ENCODE measurements at places on chromosomes 16 and 17. TPM values are rescaled to one million over a fixed set of nuclear protein-coding genes. Genes with fewer than 3 reads are reported as not detected.

SCN4A gene
- 0.17 TPM for total RNA-seq

DNAH3 gene
- total RNA-seq: not detected

SLC52A1 gene
- 0.82 TPM for total RNA-seq

CD300C gene
- 0.52 TPM for total RNA-seq

MVD gene
- total RNA-seq: 65.3 TPM

DNA sequence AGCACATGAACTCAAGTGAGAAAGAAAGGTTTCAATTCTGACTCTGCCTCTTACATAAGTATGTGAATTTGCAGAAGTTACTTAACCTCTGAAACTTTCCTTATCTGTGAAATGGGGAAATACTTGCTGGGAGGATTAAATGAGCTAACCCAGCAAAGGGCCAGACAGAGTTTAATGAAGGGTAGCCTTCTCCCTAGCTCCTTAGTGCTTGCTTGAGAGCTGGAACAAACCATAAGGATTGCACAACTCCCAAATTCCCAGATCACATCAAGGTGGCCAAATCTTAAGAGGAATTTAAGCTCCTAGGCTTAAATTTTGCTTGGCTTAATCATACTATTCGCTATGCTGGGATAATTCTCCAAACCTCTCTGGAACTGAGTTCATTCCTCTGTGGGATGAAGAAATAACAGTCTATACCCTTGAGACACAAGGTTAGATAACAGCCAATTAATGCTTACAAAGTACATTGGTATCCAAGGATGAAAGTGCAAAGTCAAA lies 11.8 kb upstream of the WSB1 start:
- no peak overlapping the region for H3K4me3 ChIP-seq
- no peak for DNase-seq
- H3K27ac ChIP-seq: no peak overlapping the region
- H3K27me3 ChIP-seq: peaks cover 8% of the 10 kb centered on the region

- no peak for DNase-seq
- no peak overlapping the region for H3K27ac ChIP-seq
- peaks cover 51% of the 10 kb centered on the region for H3K36me3 ChIP-seq
Measured at GRCh38 chr16:50705436-50706110, 12.2 kb downstream of the NOD2 start.

DNA sequence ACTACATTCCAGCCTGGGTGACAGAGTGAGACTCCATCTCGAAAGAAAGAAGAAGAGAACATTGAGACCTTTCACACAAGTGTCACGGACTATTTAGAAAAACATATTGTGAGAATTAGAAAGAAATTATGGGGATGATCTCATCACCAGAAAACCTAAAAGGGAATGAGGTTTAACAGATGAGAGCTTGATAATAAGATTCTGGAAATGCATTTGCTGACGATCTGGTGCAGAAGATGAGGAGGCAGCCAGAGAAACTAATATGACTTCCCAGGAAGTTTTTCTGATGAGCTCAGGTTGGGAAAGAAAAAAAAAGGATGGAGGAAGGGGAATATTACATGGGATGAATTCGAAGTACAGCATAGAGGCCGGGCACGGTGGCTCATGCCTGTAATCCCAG lies 10.8 kb upstream of the APOH start:
- no peak for DNase-seq
- no peak overlapping the region for H3K4me3 ChIP-seq
- peaks cover 5% of the 10 kb centered on the region for H3K4me1 ChIP-seq
- H3K27me3 ChIP-seq: no peaks in the 10 kb centered on the region
- no peak overlapping the region for H3K27ac ChIP-seq

DNA sequence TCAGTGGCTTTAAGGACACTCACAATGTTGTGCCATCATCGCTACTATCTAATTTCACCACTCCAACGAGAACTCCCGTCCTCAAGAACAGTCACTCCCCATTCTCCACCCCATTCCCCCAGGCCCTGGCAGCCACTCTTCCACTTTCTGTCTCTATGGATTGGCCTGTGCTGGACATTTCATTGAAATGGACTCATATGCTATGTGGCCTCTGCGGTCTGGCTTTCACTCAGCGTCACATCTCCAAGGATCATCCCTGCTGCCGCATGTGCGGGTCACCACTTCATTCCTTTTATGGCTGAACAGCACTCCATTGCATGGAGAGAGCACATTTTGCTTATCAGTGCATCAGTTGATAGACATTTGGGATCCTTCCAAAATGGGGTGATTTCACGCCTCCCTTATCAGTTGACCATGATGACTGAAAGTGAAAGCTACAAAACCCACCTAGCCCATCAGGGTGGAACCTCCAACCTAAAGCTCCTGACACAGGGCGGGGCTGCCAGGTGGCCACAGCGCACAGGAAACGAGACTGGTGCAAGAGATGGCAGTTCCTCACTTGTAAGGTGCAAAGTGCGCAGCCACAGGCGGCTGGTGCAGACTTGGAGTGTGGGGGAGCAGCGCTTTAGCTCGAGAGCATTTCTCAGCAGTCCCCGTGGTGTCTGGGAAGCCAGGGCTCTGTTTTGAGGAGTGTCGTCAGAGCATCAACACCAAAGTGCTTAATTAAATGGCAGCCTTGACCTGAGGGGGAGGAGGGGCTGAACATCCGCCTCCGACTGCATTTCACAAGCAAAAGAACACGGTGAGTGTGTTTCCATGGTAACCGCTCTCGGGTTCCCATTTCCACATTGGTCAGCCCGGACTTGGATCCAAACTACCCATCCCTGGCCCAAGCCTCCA lies 23.8 kb downstream of the COTL1 start:
- peaks cover 79% of the 10 kb centered on the region for H3K4me1 ChIP-seq
- peak; percentile 86 for DNase-seq
- H3K36me3 ChIP-seq: peaks cover 77% of the 10 kb centered on the region
- peak overlapping the region; percentile 78 for H3K4me3 ChIP-seq

- no peaks in the 10 kb centered on the region for H3K4me1 ChIP-seq
- no peak overlapping the region for H3K4me3 ChIP-seq
- H3K27me3 ChIP-seq: peaks cover 25% of the 10 kb centered on the region
- H3K36me3 ChIP-seq: no peaks in the 10 kb centered on the region
- H3K27ac ChIP-seq: no peak overlapping the region
Measured at GRCh38 chr17:5707482-5707881, 123.2 kb upstream of the NLRP1 start.

GRCh38 chr17:32277284-32277683 lies 11.7 kb downstream of the RHBDL3 start:
- no peak for DNase-seq
- H3K27me3 ChIP-seq: peaks cover 10% of the 10 kb centered on the region
- no peaks in the 10 kb centered on the region for H3K4me1 ChIP-seq
- H3K27ac ChIP-seq: no peak overlapping the region
- H3K4me3 ChIP-seq: no peak overlapping the region
- H3K36me3 ChIP-seq: no peaks in the 10 kb centered on the region

DNA sequence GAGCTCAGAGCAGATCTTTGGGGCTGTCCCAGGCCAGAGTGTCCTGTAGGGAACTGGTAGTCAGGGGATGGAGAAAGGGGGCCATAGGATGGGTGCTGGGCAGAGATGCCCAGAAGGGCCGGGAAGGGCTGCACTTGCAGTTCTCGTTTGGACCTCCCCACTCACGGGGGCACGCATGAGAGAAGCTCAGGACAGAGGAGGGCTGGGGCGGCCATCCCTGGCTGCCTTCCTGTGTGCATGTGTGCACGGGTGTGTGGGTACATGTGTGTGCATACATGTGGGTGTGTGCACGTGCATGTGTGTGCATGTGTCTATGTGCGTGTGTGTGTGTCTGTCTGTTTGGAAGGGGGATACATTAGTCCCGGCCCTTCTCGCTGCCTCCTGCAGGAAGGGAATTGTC lies 73.3 kb downstream of the COG7 start:
- H3K36me3 ChIP-seq: no peaks in the 10 kb centered on the region
- DNase-seq: no peak
- H3K27me3 ChIP-seq: no peaks in the 10 kb centered on the region
- H3K4me1 ChIP-seq: no peaks in the 10 kb centered on the region
- H3K4me3 ChIP-seq: no peak overlapping the region
- H3K27ac ChIP-seq: no peak overlapping the region

GRCh38 chr17:74780443-74781238 lies 4.5 kb upstream of the NAT9 start:
- H3K4me3 ChIP-seq: peak overlapping the region; percentile 57
- no peaks in the 10 kb centered on the region for H3K27me3 ChIP-seq
- peaks cover 83% of the 10 kb centered on the region for H3K4me1 ChIP-seq
- peak overlapping the region; percentile 94 for H3K27ac ChIP-seq

DNA sequence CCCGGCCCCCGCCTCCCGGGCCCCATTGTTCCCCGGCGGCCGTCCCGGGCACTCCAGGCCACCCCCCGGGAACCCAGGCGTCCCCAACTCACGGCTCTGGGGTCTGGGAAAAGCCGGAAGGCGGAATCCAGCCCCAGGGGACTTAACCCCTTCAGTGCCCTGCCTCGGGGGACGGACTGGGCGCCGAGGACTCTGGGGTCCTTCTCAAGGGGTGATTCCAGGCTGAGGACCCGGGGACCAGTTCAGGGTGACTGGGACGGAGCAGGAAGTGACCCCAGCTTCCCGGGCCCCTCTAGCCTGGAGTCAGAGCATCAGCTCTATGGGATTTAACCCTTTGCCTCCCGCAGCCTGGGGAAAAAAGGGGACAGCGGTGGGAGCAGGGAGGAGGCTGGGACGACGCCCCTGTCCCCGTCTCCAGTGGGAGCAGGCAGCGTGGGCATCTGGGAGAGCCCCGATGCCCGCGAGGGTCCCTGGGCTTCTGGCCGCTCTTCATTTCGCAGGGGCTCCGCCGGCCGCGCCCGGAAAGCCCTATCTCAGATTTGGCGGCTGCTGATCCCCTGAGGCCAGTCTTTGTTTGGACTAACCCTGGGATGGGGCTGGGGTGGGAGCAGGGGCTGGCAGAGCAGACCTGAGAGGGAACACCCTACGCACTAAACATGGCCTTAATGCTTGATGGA lies at the start of gene ZNF629:
TSS of gene ZNF629 (minus strand) at position 270 of the 677 bp plus-strand sequence. CDS start 2,723 bp downstream, outside the sequence.
- DNase-seq: no peak
- peaks cover 11% of the 10 kb centered on the region for H3K4me1 ChIP-seq
- peak within 1 kb of the TSS; percentile 73 for H3K4me3 ChIP-seq
- H3K27me3 ChIP-seq: peaks cover 28% of the 10 kb centered on the region

- no peak overlapping the region for H3K4me3 ChIP-seq
- H3K27me3 ChIP-seq: no peaks in the 10 kb centered on the region
- peaks cover 64% of the 10 kb centered on the region for H3K36me3 ChIP-seq
- DNase-seq: no peak
- peaks cover 73% of the 10 kb centered on the region for H3K4me1 ChIP-seq
Measured at GRCh38 chr17:77143306-77143705, 2.5 kb downstream of the SEC14L1 start.

DNA sequence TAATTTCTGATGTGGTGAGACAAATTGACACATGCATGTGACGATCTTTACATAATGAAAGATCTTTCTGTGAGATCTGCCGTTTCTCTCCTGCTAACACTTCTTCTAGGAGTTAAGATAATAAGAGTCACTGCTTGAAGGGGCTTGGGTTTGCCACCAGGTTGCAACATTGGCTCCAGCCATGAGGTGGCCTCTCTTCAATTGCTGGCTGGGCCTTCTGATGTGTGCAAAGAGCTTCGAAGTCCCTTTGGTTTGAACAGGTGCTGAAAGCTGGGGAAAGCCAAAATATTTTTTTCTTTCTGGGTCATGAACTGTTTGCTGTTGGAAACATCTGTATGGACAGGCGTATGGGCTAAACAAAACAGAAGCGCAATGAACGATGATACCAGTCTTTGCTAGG lies 204.1 kb upstream of the SALL1 start:
- H3K27ac ChIP-seq: no peak overlapping the region
- H3K27me3 ChIP-seq: no peaks in the 10 kb centered on the region
- no peak for DNase-seq
- no peaks in the 10 kb centered on the region for H3K36me3 ChIP-seq
- no peaks in the 10 kb centered on the region for H3K4me1 ChIP-seq
- no peak overlapping the region for H3K4me3 ChIP-seq

- peak overlapping the region; percentile 90 for H3K27ac ChIP-seq
- H3K36me3 ChIP-seq: no peaks in the 10 kb centered on the region
- no peaks in the 10 kb centered on the region for H3K27me3 ChIP-seq
- H3K4me1 ChIP-seq: peaks cover 21% of the 10 kb centered on the region
- peak overlapping the region; percentile 86 for H3K4me3 ChIP-seq
- DNase-seq: peak; percentile 55
Measured at GRCh38 chr16:4272114-4272956, 488 bp downstream of the TFAP4 start.

- H3K4me3 ChIP-seq: no peak overlapping the region
- no peaks in the 10 kb centered on the region for H3K36me3 ChIP-seq
- no peak overlapping the region for H3K27ac ChIP-seq
- no peaks in the 10 kb centered on the region for H3K4me1 ChIP-seq
Measured at GRCh38 chr17:5826384-5826783, 242.1 kb upstream of the NLRP1 start.

DNA sequence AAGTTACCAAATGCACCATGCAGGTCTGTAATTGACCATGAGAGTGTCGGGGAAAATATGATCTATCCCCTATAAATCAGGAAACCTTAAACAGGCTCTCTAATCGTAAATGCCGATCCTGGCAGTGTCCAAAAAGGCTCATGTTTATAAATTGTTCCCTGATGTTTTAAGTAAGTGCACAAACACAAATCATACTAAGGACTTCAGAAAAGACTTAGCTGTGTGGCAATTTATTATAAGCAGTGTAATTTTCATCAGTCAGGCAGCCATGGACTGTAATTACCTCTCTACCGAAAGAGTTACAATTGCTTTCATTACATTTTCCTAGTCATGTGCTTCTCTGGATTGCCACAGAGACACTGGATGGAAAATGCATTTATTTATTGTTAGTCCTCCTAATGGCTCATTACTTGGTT lies 73.4 kb upstream of the COX10 start:
- H3K27ac ChIP-seq: no peak overlapping the region
- DNase-seq: no peak
- H3K36me3 ChIP-seq: peaks cover 7% of the 10 kb centered on the region
- H3K27me3 ChIP-seq: no peaks in the 10 kb centered on the region
- no peak overlapping the region for H3K4me3 ChIP-seq

DNA sequence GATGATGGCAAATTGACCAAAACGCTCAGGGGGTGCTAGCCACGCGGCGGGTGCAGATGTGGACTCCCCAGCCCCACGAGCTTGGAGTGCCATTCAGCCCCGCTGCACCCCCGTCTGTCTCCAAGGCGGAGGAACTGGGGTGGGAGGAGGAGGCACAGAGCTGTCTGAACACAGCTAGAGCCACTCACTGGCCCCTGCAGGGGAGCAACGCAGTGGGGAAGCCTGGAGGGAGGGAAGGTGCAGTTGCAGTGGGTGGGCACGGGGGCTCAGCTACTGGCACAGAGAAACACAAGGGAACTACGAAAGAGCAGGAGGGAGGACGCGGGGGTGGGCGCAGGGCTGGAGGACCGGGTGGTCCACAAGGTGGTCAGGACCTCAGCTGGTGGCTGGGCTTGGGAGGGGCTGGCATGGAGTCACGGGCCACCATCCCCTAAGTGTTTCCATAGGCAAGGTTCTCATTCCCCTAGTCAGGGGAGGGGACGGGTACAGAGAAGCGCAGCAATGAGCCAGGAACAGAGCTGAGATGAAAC lies 46.3 kb upstream of the CDR2 start:
- peaks cover 48% of the 10 kb centered on the region for H3K36me3 ChIP-seq
- no peaks in the 10 kb centered on the region for H3K4me1 ChIP-seq
- DNase-seq: no peak
- H3K4me3 ChIP-seq: no peak overlapping the region
- no peak overlapping the region for H3K27ac ChIP-seq

Data from activated CD4-positive, alpha-beta T cell treated with anti-CD3 and anti-CD28 coated beads, Interleukin-2, amount 10 ng/mL, durations not matched to agents 7 days and 5 days (primary cell).